Cortex of kidney (tissue), 1 donor: ENCODE measurements at places on chromosomes 3 and 15.

- DNase-seq: no peak
Observed at GRCh38 chr3:118618247-118619040, 416.2 kb downstream of the IGSF11 start.

GRCh38 chr3:116474032-116474780 is 28.9 kb upstream of the LSAMP start:
- no peak for DNase-seq

- no peak for DNase-seq
Observed at GRCh38 chr15:59887211-59887610, 116.9 kb upstream of the FOXB1 start.

GRCh38 chr15:74314795-74315438 is 52.5 kb downstream of the CYP11A1 start:
- DNase-seq: no peak

GRCh38 chr15:92633418-92633817 is 22.2 kb downstream of the FAM174B start:
- no peak for DNase-seq

- DNase-seq: no peak
Observed at GRCh38 chr3:116443191-116443661, 2.1 kb downstream of the LSAMP start.

DNA sequence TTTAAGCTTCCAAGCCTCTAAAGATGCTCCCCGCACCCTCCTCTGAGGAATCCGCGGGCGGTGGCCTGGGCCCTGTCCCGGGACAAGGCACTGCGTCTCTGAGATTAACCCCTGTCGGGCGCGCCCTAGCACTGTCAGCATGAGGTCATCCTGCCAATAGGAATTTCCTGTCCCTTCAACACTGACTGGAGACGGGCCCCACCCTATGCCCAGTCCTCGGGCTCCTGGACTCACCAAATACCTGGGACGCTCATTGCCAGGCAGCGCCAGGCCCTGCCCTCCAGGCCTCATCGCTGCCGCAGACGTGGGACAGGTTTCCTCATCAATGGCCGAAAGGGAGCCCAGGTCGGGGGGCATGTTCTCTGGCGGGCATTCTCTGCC is 67.6 kb upstream of the SH3GL3 start:
- DNase-seq: no peak

GRCh38 chr15:45276831-45277230 is 24.8 kb downstream of the SLC28A2 start:
- DNase-seq: no peak

- DNase-seq: no peak
Observed at GRCh38 chr3:50327129-50327528, 894 bp downstream of the TUSC2 start.

- DNase-seq: no peak
Observed at GRCh38 chr3:153192327-153192726, 30.3 kb downstream of the RAP2B start.

- no peak for DNase-seq
Observed at GRCh38 chr15:40293905-40294895, 11.3 kb upstream of the ANKRD63 start.

- no peak for DNase-seq
Observed at GRCh38 chr3:55792009-55792408, 304.9 kb upstream of the WNT5A start.

DNA sequence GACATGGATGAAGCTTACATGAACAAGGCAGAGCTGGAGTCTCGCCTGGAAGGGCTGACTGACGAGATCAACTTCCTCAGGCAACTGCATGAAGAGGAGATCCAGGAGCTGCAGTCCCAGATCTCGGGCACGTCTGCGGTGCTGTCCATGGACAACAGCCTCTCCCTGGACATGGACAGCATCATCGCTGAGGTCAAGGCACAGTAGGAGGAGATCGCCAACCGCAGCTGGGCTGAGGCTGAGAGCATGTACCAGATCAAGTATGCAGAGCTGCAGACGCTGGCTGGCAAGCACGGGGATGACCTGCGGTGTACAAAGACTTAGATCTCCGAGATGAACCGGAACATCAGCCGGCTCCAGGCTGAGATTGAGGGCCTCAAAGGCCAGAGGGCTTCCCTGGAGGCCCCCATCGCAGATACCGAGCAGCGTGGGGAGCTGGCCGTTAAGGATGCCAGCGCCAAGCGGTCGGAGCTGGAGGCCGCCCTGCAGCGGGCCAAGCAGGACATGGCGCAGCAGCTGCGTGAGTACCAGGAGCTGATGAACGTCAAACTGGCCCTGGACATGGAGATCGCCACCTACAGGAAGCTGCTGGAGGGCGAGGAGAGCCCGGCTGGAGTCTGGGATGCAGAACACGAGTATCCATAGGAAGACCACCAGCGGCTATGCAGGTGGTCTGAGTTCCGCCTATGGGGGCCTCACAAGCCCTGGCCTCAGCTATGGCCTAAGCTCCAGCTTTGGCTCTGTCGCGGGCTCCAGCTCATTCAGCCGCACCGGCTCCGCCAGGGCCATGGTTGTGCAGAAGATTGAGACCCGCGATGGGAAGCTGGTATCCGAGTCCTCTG is 77.6 kb downstream of the CLDN11 start:
- no peak for DNase-seq
